ENCODE measurements at places on chromosomes 5 and 9. TPM values are rescaled to one million over a fixed set of nuclear protein-coding genes. Genes with fewer than 3 reads are reported as not detected.

FLT4 gene
- total RNA-seq, result 1.9 TPM

PCDHA13 gene
- not detected for total RNA-seq

FOXD4L4 gene
- 0.29 TPM for total RNA-seq

AIF1L gene
- 49.5 TPM for total RNA-seq

Data from thoracic aorta endothelial cell (primary cell).